GM13976 (cell line): ENCODE measurements at places on chromosomes 1 and 21.

- no peak for DNase-seq
Observed at GRCh38 chr21:31952828-31953227, 80.0 kb downstream of the HUNK start.

- peak; percentile 66 for DNase-seq
Observed at GRCh38 chr1:235074523-235075047, 54.1 kb downstream of the TOMM20 start.

DNA sequence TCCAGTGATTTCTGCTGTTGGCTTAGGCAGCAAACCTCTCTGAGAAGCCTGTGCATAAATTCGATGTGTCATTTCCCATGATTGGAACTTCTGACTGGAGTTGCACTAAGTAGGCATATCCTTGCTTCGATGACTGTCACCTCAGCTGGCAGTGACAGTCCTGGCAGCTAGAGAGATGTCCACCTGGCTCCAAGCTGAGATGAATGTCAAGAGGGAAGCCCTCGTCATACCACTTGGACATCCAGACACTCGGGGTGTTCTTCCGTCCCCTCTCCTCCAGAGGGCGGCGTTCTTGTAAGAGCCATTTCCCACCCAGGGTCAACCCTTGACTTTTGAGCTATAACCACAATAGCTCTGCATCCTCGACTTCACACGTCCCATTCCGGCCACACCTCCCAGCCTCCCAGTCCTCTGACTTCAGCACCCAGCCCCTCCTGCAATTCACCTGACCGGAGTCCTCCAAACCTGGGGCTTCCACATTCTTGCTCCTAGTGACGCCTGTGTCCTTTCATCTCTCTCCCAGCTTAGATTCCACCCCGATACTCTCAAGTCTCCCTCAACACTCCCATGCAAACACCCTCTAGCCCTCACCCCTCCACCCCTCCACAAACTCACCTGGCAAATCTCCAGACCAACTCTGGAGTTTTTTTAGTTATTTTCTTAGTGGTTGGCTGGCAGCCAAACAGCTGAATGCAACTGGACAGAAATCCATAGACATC, 17.3 kb downstream of the CA6 start:
- peak; percentile 80 for DNase-seq

- DNase-seq: no peak
Observed at GRCh38 chr1:110187139-110187890, 22.8 kb upstream of the KCNC4 start.

GRCh38 chr1:187078321-187078720, 249.6 kb downstream of the PLA2G4A start:
- no peak for DNase-seq

GRCh38 chr1:66791621-66792610, 9.2 kb downstream of the INSL5 start:
- DNase-seq: no peak

DNA sequence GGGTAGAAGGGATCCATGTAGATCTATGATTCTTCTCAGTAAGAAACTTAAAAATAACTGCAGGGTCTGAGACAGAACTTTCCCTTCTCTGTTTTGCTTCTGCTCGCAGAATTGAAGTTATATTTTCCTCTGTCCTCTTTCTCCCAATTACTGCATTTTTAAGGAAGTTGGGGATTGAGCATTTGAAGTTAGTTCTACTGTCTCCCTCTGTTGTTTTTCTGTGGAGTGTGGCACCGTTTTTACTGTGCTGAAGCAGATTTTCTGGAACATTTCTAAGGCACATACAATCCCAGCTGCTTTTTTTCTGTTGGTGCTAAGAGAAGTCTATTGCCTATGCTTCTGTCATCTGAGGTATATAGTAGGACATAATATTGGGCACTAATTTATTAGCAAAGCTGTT, 43.3 kb downstream of the RASAL2 start:
- DNase-seq: no peak
